ENCODE measurements at places on chromosomes 16 and 17.

DNA sequence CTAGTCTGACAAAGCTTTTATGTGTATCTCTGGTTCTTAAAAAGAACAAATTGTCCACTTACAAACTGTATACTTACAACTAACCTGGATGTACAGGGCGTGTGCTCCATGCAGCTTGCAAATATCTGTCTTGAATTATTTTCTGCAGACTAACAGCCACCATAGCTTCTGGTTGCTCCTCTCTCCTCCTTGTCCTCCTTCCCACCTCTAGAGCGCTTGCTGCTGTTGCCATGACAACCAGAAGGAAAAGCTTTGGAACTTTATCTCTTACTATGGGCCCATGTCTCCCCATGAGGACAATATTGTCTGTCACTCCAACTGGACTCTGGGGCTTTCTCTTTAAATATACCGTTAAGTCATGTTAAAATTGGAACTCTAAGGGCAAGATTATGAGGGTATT lies 71.5 kb upstream of the DHX40 start:
- DNase-seq = no peak

- DNase-seq = no peak
Observed at GRCh38 chr17:78344666-78345065, 15.2 kb downstream of the SOCS3 start.

- no peak for DNase-seq
Observed at GRCh38 chr16:26911436-26911835, 155.3 kb upstream of the C16orf82 start.

DNA sequence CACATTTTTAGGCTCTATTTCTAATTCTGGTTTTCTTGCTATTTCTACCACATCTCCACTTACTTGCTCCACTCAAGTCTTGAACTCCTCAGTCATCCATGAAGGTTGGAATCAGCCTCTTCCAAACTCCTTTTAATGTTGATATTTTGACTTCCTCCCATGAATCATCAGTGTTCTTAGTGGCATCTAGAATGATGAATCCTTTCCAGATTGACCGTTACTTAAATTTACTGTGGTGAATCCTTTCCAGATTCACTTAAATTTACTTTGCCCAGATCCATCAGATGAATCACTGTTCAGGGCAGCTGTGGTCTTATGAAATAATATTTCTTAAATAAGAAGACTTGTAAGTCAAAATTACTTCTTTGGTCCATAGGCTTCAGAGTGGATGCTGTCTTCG lies 32.4 kb downstream of the CLTC start:
- DNase-seq = no peak

DNA sequence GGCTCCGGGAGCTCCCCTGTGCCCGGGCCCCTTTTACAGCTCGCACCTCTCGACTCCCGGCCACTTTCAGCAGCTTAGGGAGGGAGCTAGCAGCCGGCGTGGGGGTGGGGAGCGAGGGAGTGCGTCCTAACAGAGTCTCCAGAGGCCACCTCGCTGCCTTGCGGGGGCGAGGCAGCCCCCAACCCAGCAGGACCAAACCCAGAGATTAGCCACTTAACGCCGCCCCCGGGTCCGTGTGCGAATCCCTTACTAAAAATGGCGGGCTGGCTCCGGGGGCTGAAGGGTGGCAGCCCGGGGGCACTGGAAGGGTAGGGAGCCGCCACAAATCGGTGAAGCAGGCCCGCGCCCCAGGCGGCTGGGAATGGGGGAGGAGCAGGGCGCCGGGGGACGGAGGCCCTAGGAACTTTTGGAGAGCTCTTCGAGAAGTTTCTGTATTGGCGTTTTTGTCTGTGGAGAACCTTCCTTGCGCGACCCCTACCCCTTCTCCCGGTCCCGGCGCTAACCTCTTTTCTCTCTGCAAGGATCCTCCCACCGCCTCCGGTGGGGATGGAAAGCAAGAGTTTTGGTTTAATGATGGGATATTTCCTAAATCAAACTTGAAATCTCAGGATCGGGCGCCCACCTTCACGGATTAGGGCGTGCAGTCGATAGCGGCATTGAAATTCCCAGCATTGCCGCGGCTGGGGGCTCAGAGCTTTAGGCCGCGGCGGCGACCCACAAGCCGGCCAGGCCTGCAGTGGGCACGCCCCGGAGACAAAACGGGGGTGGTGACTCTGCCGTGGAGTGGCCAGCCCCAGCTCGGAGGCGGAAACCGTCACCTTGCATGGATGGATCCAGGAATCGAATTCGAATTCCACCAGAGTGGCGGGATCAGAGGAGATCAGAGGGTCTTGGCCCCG lies 793 bp upstream of the IRX3 start:
- no peak for DNase-seq

- no peak for DNase-seq
Observed at GRCh38 chr16:89721546-89722391, 432 bp downstream of the ZNF276 start.

DNA sequence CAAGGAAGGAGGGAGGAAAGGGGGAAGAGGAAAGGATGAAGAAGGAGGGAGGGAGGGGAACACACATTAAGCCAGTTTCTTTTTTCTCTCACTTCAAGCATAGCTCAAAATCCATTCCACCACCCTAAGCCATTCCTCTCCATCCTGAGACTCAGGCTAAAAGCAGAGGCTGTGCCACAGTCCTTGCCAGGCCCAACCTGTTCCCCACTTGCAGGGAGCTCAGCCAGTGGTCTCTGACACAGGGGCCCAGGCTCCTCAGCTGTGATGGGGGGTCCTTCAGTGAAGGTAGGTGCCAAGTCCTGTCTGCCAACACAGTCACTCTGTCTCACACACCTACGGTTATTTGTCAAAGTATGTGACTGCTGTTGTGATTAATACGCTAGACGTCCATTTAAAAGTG lies 44.6 kb downstream of the SDK2 start:
- no peak for DNase-seq

GRCh38 chr17:79545251-79546005 lies 65.4 kb downstream of the RBFOX3 start:
- DNase-seq = no peak

- no peak for DNase-seq
Observed at GRCh38 chr16:706189-707061, 824 bp upstream of the FBXL16 start.

DNA sequence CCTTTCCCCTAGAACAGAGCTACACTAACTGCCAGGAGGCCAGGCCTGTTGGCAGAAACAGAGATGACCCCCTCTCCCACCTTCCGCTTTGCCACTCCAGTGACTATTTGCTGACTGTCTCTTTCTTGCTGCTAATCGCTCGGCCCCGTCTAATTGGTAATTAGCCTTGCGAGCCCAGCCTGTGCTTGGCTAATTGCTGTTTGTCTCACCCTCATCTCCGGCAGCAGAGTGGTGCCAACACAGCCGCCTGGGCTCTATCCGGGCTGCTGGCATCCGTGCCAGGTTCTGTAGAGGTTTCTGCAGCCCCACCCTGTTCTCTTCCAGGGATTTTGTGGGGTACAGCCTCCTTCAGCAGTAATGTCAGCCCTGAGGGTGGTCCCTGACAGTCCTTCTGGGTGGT lies 27.4 kb upstream of the PHB1 start:
- DNase-seq = no peak

- DNase-seq = no peak
Observed at GRCh38 chr17:1174263-1174880, 5.4 kb downstream of the ABR start.

DNA sequence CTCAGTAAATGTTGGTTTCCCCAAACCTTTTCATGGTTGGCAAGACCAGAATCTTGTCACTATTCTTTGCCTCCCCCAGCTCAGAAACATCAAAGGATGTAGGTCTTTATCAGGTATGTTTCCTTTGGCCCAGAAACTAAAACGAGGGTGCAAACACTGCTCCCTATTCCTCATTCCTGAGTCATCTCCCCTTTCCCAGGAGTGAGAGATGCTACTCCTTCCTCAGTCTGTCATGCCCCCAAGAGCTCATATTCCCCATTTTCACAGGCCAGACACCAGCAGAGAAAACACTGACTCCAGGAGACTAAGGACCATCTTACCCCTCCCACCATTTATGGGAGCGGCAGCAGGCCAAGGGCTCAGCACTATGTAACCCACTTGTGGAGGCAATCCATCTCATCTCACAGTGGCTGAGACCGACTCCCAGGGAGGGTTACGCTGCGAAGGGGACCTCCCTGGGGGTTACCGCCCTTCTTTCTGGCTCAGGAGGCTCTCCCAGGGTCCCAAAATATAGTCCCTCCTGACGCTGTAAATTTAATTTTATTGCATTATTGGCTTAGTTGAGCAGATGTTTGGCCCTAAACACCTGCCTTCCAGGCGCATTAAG lies 1.5 kb downstream of the GEMIN4 start:
- no peak for DNase-seq

GRCh38 chr17:38343608-38344419 lies at the start of gene GPR179:
Gene GPR179 (minus strand): TSS chr17:38343956. CDS start chr17:38343789, 167 bp downstream.
- DNase-seq = no peak

DNA sequence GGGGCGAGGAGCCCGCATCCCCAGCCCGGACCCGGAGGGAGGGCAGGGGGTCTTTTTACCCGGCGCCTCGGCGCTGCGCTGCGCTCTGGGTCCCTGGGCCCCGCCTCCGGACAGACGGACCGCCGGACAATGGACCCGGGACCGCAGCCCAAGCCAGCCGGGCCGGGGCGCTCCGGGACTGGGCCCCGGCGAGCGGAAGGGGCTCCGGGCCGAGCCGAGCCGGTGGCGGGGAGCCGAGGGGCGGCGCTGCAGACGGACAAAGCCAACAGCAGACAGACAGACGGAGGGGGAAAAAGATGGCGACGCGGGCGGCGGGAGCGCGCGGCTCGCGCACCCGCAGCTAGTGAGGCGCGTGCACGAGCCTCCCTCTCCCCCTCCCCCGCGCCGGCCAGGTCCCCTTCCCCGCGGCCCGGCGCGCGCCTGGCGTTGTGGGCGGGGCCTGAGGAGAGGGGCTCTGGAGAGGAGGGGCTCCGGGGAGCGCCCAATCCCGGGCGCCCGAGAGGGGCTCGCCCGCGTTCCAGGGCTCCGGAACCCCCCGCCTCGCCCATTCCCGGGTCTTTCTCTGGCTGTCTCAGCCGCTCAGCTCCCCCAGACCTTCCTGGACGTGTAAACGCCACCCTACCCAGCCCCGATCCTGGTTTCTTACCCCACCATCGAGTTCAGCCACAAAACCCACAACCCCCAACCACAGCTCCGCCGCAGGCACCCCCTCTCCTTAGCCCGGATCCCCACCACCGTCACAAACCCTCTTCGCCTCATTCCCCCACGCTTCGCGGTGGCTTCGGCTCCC lies at the start of gene ZNF821:
Gene ZNF821, minus strand, starts transcription at position 334 of the 790 bp plus-strand sequence. CDS start 4,236 bp downstream, outside the sequence.
- DNase-seq = peak; percentile 86

DNA sequence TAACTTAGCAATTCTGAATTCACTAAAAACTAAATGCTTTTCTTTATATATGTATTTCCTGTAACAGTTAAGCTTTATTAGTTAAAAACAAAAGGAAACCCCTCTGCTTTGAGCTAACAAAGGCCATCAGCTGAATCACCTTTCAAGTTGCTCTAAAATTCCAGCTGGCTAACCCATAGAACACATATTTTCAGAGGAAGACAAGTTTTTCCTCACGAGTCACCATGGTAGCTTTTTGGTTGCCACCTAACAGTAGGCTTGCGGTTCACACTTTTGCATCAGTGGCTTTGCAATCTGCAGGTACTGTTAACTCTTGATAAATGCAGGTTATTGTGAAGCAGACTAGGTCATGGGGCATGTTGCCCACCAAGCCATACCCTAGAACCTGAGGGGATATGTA lies 57.6 kb upstream of the IRX5 start:
- DNase-seq = no peak

DNA sequence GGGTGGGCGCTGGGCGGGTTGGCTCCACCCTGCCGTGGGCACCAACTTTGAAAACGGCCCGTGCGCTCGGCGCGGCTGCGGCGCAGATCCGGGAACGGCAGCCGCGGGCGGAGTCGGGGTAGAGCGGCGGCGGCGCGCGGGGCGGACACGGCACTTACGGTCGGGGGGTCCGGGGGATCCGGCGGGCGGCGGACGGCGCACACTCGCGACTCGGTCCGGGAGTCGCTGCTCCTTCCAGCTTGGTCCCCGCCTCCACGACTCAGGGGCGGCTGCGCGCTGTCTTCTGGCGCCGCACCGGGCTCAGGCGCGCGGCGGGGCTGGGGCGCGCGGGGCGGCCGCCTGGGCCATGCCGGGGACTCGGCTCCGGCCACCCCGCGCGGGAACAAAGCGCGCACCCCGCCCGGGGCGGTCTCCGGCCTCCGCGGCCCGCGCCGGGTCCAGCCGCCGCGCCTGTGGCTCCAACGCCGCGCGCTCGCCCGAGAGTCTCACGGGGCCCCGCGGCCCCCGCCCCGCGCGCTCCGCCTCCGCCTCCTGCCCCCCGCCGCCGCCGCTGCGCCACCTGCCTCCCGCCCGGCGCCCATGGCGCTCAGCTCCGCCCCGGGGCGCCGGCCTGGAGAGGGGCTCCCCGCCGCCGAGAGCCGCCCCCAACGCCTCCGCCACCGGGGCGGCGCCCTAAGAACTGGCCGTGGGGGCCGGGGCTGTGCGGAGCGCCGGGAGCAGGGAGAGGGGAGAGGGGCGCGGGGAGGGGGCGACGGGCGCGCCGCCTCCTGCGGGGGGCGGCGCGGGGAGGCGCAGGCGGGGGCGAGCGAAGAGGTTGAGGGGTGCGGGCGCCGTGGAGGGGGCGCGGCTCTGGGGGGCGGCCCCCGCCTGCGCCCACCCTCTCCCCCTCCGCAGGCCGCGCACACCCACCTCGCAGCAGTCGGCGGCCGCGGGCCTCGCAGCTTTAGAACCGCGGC lies 35.9 kb downstream of the CBFA2T3 start:
- DNase-seq = no peak

GRCh38 chr16:84889066-84889465 lies 69.3 kb downstream of the CRISPLD2 start:
- no peak for DNase-seq
